Stimulated activated CD4-positive, alpha-beta T cell treated with anti-CD3 and anti-CD28 coated beads, TNF-alpha, amount 100 ng/mL, for 24 hours (primary cell): ENCODE measurements at places on chromosomes 7 and 10.

DNA sequence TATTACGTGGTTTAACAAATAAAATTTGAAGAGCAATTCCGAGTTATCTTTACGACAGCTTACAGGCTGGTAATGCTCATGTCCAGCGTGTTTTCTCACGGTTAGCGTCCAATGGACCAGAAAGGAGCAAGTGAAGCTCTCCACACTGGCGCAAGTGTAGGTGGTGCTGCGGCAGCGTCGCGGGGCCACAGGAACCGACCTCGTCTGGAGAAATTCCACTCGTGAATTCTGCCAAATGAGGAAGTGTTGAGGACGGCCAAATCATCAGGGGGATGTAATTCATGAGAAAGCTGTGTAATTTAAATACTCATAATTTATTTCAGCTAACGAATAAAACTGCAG lies 350 bp upstream of the ZNF37A start:
- DNase-seq = no peak

GRCh38 chr10:2051108-2051507 lies 313.8 kb upstream of the ADARB2 start:
- DNase-seq = no peak

DNA sequence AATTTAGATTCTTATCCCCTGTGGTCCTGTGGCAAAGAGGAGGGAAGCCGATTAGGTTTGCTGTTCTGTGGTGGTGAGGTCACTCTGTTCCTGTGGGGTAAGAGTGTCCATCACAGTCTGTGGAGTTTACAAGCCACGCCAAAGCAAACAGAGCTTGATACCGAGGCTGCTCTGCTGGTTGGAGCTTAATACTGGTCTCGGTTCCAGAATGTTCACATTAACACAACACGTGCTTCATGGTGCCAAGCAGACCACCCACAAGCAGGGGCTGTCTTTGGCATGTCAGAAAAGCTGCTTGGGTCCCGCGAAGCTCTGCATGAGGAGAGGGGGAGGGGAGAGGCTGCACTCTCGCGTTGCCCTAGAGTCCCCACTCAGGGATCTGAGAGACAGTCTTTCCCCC lies 47.5 kb downstream of the DNAJB6 start:
- no peak for DNase-seq

- DNase-seq = no peak
These were observed 201.8 kb downstream of the CELF2 start for GRCh38 chr10:11219431-11219830.

DNA sequence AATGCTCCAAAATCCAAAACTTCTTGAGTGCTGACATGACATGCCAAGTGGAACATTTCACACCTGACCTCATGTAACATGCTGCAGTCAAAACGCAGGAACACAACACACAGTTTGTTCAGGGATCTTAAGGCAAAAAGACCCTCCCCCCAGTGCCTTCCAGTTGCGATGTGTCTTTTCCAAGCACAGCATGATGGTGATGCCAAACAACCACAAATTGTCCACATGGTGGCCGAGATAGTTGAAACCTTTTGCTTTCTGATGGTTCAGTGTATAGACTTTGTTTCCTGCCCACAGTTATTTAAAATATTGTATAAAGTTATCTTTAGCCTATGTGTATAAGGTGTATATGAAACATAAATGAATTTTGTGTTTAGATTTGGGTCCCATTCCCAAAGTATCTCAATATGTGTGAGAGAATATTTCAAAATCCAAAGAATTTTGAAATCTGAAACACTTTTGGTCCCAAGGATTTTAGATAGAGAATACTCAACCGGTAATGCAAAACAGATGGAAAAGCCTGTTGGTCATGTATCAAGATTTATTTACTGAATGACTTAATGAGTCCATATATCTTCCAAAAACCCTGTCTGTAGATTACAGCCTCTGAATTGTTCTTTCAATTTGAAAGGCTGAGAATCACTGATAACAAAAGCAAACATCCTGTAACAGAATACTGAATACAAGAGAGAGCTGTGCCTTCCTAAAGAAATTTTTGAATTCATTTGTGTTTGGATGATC lies 93.4 kb upstream of the OIT3 start:
- DNase-seq = no peak

GRCh38 chr10:4512671-4513240 lies 313.3 kb upstream of the AKR1E2 start:
- DNase-seq = no peak

DNA sequence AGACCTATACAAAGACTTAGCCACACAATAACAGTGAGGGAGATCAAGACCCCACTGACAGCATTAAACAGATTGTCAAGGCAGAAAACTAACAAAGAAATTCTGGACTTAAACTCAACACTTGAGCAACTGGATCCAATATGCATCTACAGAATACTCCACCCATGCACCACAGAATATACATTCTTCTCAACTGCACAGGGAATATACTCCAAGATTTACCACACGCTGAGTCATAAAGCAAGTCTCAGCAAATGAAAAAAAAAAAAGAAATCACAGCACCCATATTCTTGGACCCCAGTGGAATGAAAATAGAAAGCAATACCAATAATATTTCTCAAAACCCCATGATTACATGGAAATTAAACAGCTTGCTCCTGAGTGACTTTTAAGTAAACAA lies 680.2 kb downstream of the PCDH15 start:
- no peak for DNase-seq

GRCh38 chr7:93008833-93009232 lies 108.9 kb downstream of the SAMD9 start:
- no peak for DNase-seq

DNA sequence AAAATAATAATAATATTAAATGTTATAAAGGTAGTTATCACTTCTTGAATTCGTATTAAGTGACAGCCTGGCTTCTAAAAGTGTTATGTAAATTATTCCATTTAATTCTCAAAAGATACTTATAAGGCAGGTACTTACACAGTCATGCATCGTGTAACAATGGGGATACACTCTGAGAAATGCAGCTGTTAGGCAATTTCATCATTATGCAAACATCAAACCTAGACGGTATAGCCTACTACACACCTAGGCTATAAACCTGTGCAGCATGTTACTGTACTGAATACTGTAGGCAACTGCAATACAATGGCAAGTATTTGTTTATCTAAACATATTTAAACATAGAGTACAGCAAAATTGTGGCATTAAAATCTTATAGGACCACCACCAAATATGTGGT lies 1.5 kb downstream of the IFIT1 start:
- no peak for DNase-seq

- DNase-seq = no peak
These were observed 59.3 kb upstream of the KIAA1217 start for GRCh38 chr10:24149640-24150039.

DNA sequence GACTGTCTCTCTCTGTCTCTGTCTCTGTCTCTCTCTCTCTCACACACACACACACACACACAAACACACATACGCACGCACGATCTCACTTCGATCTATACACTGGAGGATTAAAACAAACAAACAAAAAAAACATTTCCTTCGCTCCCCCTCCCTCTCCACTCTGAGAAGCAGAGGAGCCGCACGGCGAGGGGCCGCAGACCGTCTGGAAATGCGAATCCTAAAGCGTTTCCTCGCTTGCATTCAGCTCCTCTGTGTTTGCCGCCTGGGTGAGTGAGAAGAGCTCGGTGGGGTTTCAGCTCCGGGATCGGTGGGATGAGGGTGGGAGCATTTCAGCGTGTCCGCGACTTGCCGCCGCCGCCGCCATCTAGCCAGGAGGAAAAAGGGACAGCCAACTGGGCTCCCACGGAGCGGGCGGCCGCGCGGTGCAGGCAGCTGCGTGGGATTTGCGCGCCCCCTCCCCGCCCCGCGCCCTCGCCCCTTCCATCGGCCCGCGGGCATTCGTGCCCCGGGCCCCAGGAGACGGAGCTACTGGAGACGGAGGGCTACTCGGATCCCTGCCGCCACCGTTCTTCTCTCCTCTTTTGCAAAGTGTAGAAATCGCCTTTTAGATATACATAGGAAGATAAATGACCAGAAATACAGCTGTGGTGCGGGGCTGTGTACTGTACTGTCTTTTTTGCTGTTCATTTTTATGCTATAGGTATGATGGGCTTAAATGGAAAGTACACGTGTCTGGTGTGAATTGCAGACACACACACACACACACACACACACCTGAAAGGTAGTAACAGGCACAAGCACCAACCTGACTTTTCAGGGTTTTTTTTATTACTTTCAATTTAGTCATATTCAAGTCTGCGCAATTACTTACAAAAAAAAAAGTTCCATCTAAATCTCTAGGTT lies 581 bp downstream of the PTPRZ1 start:
- DNase-seq = no peak

- DNase-seq = no peak
These were observed 82.9 kb downstream of the GRID1 start for GRCh38 chr10:86283466-86284287.

DNA sequence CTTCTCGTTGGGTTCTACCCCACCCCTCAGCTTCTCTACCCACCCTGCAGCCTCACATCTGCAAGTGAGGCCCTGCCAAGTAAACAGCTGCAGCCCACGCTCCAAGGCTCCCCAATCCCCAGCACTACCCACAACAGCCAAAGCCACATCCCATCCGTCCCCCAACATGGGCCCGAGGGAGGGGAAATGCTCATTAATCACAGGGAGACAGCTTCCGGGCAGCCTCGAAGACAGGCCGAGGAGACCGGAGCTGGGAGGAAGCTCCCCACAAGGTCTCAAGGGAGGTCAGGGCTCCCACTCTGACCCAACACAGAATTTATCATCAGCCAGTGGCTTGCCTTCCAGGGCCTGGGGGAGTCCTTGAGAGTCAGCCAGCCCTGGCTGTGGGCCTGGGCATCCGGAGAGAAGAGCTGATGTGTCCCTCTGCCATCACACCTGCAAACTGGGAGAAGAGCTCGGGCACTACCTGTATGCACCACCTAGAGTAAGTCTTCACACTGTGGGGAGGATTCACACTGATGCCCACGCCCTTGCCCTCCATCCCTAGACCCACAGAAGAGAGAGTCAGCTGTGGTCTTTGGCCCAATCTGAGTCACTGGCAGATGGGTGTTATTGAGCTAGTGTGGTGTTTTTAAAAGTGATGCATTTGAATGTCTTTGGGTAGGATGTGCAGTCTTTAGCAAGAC lies 115.5 kb upstream of the ZMIZ1 start:
- DNase-seq = no peak

DNA sequence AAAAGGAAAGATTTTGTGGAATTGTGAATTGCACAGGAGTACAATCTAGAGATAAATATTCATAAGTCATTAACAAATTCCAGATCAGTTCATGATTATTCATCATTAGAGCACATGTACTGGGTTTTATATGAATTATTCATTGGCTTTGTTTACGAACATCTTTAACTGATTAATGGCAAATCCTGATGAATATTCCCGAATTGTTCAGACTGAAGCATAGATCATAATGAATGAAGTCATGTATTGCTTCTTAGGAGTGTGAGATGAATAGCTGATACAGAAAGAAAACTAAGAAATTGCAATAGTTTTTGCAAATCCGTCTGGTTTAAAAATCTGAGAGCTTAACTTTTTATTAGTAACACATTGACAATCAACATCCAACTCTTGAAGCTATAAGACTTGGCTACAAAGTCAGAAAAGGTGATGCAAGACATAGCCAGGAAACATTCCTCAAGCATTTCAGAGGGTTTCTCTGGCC lies 183.6 kb upstream of the DGKB start:
- DNase-seq = no peak

- DNase-seq = no peak
These were observed 33.8 kb downstream of the PFKFB3 start for GRCh38 chr10:6236349-6237198.

- DNase-seq = no peak
These were observed 64.4 kb upstream of the PLPP4 start for GRCh38 chr10:120392671-120393079.

DNA sequence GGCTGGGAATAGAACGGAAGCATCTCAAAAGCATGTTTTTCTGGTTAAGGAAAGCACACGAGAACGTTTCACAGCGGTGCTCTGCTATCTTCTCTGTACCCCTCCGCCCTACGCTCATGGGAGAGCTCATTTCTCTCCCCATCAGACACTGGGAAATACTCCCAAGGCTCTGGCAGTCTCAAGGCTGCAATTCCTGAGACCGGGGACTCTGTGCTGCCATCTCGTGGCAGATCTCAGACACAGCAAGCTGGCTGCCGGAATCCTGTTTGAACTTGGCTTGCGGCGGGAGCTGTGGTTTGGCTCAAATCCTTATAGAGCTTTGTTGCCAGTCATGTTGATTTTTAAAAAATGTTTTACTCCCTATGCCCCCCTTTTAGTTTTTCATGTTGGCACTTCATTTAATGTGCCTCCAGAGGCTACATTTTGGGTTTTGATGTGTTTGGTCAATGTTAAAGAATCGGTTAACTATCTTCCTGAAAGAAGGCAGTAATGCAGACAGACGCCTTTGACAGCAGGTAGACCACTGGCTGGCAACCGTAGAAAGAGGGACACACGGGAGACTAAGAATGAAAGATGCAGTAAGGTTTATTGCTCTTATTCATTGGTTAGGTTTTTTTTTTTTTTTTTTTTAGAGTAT lies 27.6 kb downstream of the BMPER start:
- peak; percentile 53 for DNase-seq

DNA sequence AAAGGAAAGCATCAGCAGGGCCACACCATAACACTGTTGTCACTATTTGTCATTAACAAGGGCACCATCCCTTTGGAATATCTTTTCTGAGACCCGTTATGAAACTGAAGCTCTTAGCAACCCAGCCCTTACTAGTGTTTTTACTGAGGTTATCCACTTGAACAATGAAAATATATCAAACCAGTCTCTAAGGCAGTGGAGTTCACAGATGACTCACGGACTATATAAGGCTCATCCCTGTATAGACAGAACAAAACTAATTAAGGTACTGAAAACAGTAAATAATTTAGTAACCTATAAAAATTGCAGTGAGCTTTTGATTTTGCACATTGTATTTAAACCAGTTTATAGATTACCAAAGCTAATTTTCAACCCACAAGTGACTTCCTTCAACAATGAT lies 196.0 kb downstream of the ELAPOR2 start:
- no peak for DNase-seq

GRCh38 chr7:130137207-130137606 lies 66.9 kb downstream of the KLHDC10 start:
- DNase-seq = no peak

DNA sequence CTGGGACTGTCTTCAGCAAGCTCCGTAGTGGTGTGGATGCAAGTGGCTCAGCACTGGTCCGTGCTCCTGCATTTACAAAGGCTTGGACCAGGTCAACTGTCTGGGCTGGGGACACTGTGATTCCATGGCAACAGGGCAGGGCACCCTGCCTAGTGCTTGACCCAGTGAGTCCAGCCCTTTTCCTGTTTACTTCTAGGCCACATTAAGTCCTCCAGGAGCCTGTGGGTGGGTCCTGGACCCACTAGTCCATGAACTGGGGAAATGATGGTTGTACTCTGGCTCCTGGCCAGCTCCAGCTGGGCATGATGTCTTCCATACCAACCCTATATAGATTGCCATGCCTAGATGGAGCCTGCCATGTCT lies 152.0 kb downstream of the RPS24 start:
- no peak for DNase-seq
